Stomach (tissue), 19 donors: ENCODE measurements at places on chromosomes 2 and 18. TPM values are rescaled to one million over a fixed set of nuclear protein-coding genes. Genes with fewer than 3 reads are reported as not detected.

DNAJC5G gene
- not detected for total RNA-seq

UGT1A4 gene
- total RNA-seq = 7.2 TPM

SLC9A4 gene
- total RNA-seq = not detected

CIB4 gene
- total RNA-seq = not detected

LRRC30 gene
- total RNA-seq = not detected

- peak; percentile 23 for DNase-seq
Observed at GRCh38 chr2:236959876-236960275, 125.8 kb upstream of the COPS8 start.

- no peak for DNase-seq
Observed at GRCh38 chr2:238030422-238031155, 30.2 kb upstream of the SCLY start.

- DNase-seq = no peak
Observed at GRCh38 chr2:4780679-4781078, 911.5 kb upstream of the SOX11 start.

DNA sequence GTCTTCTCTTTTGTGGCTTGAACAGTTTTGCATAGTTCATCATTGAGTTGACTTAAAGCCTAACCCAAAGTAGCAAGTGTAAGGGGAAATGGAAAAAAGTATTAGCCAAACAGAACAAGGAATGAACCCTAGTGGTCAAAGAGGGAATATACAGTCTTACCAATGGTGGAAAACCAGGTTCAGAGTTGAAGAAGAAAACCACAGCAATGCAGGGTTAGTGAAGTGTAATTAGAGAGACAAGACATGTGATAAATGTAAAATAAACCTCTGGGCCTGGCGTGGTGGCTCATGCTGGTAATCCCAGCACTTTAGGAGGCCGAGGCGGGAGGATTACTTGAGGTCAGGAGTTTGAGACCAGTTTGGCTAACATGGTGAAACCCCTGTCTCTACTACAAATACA is 2.4 kb downstream of the TTN start:
- DNase-seq = no peak

DNA sequence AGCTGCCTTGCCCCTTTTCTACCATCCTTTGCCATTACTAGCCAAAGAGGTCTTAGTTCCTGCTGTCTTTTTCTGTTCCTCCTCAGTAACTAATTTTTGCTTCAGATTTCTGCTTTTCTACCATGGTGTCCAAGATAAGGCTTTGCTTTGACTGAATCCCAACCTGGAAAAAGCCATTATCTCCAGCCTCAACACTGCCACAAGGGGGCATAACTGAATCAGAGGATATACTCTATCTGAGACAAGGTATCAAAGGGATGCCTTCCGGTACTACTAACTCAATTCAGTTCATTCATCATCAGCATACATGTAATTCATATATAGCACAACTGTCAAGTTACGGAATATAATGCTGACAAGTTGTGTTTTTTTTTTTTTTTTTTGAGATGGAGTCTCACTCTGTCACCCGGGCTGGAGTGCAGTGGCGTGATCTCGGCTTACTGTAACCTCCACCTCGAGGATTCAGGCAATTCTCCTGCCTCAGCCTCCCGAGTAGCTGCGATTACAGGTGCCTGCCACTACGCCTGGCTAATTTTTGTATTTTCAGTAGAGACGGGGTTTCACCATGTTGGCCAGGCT is 11.4 kb downstream of the OSGEPL1 start:
- peak; percentile 44 for DNase-seq

GRCh38 chr2:169734169-169734847 is 676 bp downstream of the KLHL23 start:
- peak; percentile 31 for DNase-seq

GRCh38 chr18:55420665-55421307 is 167.2 kb downstream of the TCF4 start:
- no peak for DNase-seq

GRCh38 chr2:195830968-195831950 is 174.2 kb downstream of the SLC39A10 start:
- DNase-seq = no peak
